ENCODE measurements at places on chromosomes 6 and 20.

GRCh38 chr6:45961125-45961524, 54.5 kb downstream of the CLIC5 start:
- no peak for DNase-seq

DNA sequence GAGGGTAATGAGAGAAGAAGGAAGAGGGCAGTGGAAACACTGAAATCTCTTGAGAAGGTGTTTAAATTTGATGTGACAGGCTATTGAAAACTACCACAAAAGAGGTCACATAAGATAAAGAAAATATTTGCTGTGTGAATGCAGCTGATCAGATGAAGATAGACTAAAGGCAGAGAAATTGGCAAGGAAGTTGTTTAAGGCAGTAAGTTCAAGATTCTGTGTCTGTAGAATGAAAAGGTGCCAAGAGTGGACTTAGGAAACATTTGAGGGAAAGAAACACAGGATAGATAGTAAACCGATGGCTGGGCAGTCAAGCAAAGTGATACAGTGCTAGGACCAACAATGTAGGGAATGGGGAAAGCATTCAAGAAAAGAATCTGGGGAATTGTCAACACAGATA, 332.3 kb upstream of the MARCKS start:
- no peak for DNase-seq

- no peak for DNase-seq
Observed at GRCh38 chr6:3397229-3398164, 59.4 kb downstream of the SLC22A23 start.

- DNase-seq: no peak
Observed at GRCh38 chr6:77715588-77715987, 62.7 kb downstream of the MEI4 start.

- peak; percentile 88 for DNase-seq
Observed at GRCh38 chr6:149233056-149233715, 84.3 kb upstream of the TAB2 start.

Data from fibroblast of upper back skin (primary cell).